Calu3 (cell line): ENCODE measurements at places on chromosomes 12 and 14. TPM values are rescaled to one million over a fixed set of nuclear protein-coding genes. Genes with fewer than 3 reads are reported as not detected.
A peak's percentile ranks its signal among the peaks of the same experiment; 100 is the strongest.

GRCh38 chr12:12934556-12934955 lies 17.4 kb downstream of the GPRC5D start:
- no peaks in the 10 kb centered on the region for H3K4me1 ChIP-seq
- peaks cover 58% of the 10 kb centered on the region for H3K36me3 ChIP-seq
- no peak for DNase-seq
- H3K27ac ChIP-seq: no peak overlapping the region
- no peak overlapping the region for H3K4me3 ChIP-seq
- H3K27me3 ChIP-seq: no peaks in the 10 kb centered on the region

C12orf56 gene
- 3.8 and 4.7 TPM in 2 replicates for total RNA-seq

DNA sequence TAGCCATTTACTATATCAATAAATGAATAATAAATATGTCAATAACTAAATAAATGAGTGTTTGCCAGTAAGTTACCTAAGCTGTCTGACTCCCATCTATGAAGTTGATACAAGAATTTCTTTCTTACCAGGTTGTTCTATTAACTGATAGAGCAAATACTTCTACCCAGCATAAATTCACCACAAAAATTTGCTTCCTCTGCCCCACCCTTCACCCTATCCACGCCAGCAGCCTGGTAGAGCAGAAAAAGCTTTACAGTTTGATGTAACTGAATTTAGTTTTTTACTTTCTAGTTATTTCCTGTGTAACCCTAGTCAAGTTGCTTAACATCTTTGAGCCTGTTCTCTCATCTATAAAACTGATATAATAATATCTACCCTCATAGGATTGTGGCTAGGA lies 94.9 kb upstream of the SLC16A7 start:
- no peak overlapping the region for H3K4me3 ChIP-seq
- H3K4me1 ChIP-seq: peaks cover 31% of the 10 kb centered on the region
- no peaks in the 10 kb centered on the region for H3K36me3 ChIP-seq

- H3K4me1 ChIP-seq: no peaks in the 10 kb centered on the region
- H3K36me3 ChIP-seq: no peaks in the 10 kb centered on the region
Measured at GRCh38 chr14:23433457-23433856, 2.0 kb downstream of the MYH7 start.

DNA sequence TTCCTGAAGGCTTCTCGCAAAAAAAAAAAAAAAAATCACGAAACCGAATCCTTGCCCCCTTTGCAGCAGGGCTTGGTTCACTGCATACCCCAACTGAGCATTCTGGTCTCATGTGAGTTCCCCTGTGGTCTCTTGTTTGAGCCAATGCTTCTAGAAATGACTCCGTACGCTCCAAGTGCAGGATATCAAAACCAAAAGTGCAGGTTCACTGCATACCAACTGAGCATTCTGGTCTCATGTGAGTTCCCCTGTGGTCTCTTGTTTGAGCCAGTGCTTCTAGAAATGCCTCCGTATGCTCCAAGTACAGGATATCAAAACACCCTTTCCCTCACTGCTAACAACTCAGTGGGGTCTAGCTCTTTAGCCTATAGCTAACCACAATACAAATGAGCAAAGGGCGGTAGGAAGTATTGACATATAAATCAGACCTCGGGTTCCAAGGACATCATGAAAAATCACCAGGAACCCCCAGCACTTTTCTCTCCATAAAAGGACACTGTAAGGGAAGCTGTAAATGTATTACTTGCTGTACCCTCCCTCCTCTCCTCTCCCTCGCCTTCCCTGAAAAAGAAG lies 206.3 kb upstream of the NOS1 start:
- H3K27me3 ChIP-seq: peaks cover 47% of the 10 kb centered on the region
- no peak overlapping the region for H3K4me3 ChIP-seq
- H3K27ac ChIP-seq: no peak overlapping the region
- no peak for DNase-seq
- H3K4me1 ChIP-seq: no peaks in the 10 kb centered on the region
- no peaks in the 10 kb centered on the region for H3K36me3 ChIP-seq

RNASE3 gene
- total RNA-seq: not detected in 2 replicates

- peaks cover 24% of the 10 kb centered on the region for H3K27me3 ChIP-seq
- DNase-seq: no peak
- no peak overlapping the region for H3K27ac ChIP-seq
- no peak overlapping the region for H3K4me3 ChIP-seq
- H3K4me1 ChIP-seq: no peaks in the 10 kb centered on the region
- H3K36me3 ChIP-seq: no peaks in the 10 kb centered on the region
Measured at GRCh38 chr14:74462993-74463392, 30.1 kb downstream of the NPC2 start.

RGS6 gene
- not detected in 2 replicates for total RNA-seq

- no peak for DNase-seq
- no peaks in the 10 kb centered on the region for H3K27me3 ChIP-seq
Measured at GRCh38 chr12:56358836-56359532, 923 bp downstream of the STAT2 start.

DNA sequence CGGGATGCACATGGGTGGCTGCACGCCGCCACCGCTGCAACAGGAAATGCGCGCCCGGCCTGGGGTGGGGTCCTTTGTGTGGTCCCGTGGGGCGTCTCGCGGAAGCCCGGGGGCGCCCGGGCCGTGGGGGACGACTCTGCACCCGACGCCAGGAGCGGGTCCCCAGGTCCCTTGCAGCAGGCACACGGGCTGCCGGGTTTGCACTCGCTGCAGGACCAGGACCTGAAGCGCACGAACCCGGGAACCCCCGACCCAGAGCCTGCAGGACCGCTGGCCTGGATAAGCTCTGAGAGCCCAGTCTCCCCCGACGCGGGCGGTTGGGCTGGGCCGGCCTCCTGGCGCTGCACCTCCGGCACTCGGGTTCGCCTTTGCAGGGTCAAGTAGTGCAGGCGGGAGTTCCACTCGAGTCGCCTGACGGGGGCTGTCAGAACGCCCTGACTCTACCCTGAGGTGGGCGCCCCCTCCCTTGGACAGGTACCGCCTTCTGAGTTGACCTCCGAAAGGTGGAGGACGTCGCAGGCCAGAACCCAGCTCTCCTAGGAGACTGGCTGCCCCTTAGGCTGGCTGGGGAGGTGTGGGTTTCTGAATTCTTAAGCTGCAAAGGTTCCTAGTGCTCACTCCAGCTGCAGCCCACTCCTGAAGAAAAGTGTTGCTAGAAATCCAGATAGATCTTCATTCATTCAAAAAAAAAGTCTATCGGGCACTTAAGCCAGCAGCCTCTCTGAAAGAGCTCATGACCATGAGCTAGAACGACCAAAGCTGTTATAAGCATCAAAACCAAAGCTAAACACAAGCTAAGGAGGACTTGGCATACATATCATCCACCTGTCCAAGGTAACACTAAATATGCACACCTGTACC lies 68.0 kb downstream of the RNF34 start:
- peak overlapping the region; percentile 85 for H3K4me3 ChIP-seq
- H3K36me3 ChIP-seq: peaks cover 11% of the 10 kb centered on the region
- DNase-seq: peak; percentile 37
- H3K27me3 ChIP-seq: no peaks in the 10 kb centered on the region
- peaks cover 19% of the 10 kb centered on the region for H3K4me1 ChIP-seq

DNA sequence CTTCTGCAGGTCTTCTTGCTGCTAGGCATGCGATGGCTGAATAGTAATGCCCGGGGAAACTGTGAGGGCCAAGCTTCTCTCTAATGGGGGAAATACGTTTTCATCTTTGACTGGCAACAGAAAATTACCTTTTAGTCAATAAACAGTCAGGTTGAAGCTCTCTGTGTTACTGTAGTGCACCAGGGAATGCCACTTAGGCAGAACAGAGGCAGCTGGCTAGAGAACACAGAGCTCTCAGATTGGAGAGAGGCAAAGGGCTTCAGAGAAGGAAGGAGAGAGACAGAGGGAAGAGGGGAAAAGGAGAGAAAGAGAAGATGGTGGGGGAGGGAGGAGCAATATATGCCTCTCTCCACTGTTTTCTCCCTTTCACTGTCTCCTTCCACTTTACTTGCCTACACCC lies 6.7 kb downstream of the HSD17B6 start:
- no peak overlapping the region for H3K4me3 ChIP-seq
- H3K27me3 ChIP-seq: peaks cover 29% of the 10 kb centered on the region
- H3K27ac ChIP-seq: no peak overlapping the region
- DNase-seq: no peak
- peaks cover 9% of the 10 kb centered on the region for H3K4me1 ChIP-seq

GRCh38 chr14:95679148-95679815 lies 6.9 kb upstream of the TCL1B start:
- DNase-seq: no peak
- no peak overlapping the region for H3K27ac ChIP-seq
- peaks cover 81% of the 10 kb centered on the region for H3K27me3 ChIP-seq
- no peaks in the 10 kb centered on the region for H3K36me3 ChIP-seq
- H3K4me1 ChIP-seq: no peaks in the 10 kb centered on the region

GRCh38 chr12:71195338-71195896 lies 37.6 kb upstream of the TSPAN8 start:
- no peak overlapping the region for H3K4me3 ChIP-seq
- no peaks in the 10 kb centered on the region for H3K36me3 ChIP-seq
- no peaks in the 10 kb centered on the region for H3K27me3 ChIP-seq

MYL2 gene
- not detected in 2 replicates for total RNA-seq

DNA sequence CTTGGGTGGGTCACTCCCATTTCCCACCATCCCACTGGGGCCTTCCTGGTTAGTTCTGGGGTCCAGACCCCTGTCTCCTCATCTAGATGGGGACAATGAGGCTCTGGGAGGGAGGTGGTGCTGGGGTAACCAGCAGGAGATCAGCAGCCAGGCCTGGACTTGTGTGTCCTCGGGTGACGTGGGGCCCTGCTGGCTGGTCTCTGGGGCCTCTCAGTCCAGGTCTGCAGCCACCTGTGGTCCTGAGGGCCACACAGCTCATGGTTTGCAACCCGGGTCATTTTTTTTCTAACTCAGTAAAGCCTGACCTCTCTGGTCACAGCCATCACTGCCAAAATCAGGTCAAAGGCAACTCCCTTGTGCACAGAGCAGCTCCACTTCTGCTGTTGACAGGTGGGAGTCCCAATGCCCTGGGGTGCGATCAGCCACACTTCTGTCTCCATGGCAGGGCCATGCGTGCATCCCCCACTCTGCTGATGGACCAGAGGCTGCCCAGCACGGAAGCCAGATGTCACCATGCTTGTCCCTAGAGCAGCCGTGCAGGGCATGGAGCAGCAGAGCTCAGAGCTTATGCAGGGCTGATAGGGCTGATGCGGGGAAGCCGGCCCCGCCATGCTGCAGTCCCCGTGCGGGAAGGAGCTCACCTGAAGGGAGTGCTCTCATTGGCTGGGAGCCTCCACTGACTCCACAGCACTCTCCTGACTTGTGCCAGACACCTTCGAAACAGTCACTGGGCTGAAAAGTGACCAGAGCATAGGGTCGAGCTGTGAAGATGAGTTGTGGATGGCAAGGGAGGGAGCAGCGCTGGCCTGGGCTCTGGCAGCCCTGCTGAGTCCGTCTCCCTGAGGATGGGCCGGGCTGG lies 250.9 kb downstream of the ADGRD1 start:
- peaks cover 32% of the 10 kb centered on the region for H3K27me3 ChIP-seq
- H3K4me1 ChIP-seq: no peaks in the 10 kb centered on the region
- DNase-seq: no peak
- no peaks in the 10 kb centered on the region for H3K36me3 ChIP-seq

GRCh38 chr12:41684997-41685396 lies 459.7 kb downstream of the GXYLT1 start:
- no peaks in the 10 kb centered on the region for H3K4me1 ChIP-seq
- no peaks in the 10 kb centered on the region for H3K27me3 ChIP-seq
- no peak overlapping the region for H3K4me3 ChIP-seq
- no peak for DNase-seq
- no peaks in the 10 kb centered on the region for H3K36me3 ChIP-seq

GRCh38 chr12:24820872-24821271 lies 128.0 kb downstream of the BCAT1 start:
- no peak overlapping the region for H3K27ac ChIP-seq
- H3K4me3 ChIP-seq: no peak overlapping the region
- H3K4me1 ChIP-seq: peaks cover 8% of the 10 kb centered on the region
- no peaks in the 10 kb centered on the region for H3K27me3 ChIP-seq

DNA sequence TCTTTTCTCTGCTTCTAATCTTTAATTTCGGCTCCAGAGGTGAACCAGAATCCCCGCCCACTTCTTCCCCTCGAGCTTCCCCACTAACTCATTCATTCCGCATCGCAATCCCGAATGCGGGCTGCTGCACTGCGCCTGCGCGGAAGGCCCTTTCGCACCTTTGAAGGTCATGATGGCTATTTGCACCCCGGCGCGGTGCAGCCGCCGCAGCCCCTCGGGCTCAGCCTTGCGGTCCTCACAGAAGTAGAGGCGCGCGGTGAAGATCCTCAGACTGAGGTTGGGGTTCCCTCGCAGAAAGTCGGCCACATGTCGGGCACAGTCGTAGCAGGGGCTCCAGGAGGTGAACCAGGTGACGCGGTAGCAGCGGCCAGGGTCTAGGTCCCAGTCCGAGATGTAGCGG lies 7.6 kb downstream of the AICDA start:
- H3K4me1 ChIP-seq: peaks cover 13% of the 10 kb centered on the region
- H3K4me3 ChIP-seq: no peak overlapping the region
- H3K36me3 ChIP-seq: no peaks in the 10 kb centered on the region
- H3K27me3 ChIP-seq: peaks cover 18% of the 10 kb centered on the region
- no peak overlapping the region for H3K27ac ChIP-seq
- DNase-seq: no peak

CLEC1A gene
- not detected in 2 replicates for total RNA-seq

DNA sequence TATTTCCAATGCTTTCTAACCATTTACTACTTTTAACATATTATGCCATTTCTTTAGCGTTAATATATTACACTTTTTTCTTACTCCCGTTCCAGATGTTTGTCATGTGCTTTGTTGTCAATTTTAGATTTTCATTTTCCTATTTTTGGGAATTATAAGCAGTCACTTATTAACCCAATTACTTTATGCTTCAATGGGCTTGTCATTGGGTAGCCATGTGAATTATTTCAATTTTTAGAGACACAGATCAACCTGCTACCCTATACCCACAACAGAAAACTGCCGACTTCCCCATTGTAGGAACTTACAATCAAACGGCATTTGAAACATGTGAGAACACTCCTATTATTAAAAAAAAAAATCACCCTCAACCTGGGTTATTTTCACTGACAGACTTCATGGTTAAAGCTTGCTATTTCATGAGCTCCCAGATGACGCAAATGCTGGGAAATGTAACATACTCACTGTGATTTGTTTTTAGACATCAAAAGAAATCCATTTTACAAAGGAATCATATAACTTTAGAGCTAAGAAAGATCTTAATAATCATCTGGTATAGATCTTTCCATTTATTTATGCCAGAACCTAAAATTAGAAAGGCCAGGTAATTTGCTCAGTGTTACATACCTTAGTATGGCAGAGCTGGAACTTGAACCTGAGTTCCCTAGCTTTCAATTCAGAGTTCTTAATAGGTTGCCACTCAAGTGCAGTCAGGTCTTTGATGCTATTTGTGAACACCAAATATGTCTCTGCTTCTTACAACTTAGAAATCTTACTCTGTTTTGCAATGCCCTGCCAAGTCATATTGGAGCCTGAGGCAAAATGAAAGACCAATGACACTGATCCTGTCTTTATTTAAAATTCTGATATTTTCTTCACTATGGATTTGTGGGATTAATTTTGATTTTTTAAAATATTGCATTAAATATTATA lies 340.4 kb downstream of the RAD51B start:
- peaks cover 33% of the 10 kb centered on the region for H3K4me1 ChIP-seq
- H3K27me3 ChIP-seq: no peaks in the 10 kb centered on the region
- no peak overlapping the region for H3K4me3 ChIP-seq

RDH16 gene
- total RNA-seq: 0.24 and 0.28 TPM in 2 replicates
